Mucosa of gallbladder (tissue), 1 donor: ENCODE measurements at places on chromosomes 1 and 21. TPM values are rescaled to one million over a fixed set of nuclear protein-coding genes. Genes with fewer than 3 reads are reported as not detected.

The SKI gene
- 78.9 TPM for total RNA-seq

The CFHR3 gene
- total RNA-seq = 0.49 TPM

The PTGFR gene
- total RNA-seq = 4.3 TPM

The LAD1 gene
- 272 TPM for total RNA-seq

DNA sequence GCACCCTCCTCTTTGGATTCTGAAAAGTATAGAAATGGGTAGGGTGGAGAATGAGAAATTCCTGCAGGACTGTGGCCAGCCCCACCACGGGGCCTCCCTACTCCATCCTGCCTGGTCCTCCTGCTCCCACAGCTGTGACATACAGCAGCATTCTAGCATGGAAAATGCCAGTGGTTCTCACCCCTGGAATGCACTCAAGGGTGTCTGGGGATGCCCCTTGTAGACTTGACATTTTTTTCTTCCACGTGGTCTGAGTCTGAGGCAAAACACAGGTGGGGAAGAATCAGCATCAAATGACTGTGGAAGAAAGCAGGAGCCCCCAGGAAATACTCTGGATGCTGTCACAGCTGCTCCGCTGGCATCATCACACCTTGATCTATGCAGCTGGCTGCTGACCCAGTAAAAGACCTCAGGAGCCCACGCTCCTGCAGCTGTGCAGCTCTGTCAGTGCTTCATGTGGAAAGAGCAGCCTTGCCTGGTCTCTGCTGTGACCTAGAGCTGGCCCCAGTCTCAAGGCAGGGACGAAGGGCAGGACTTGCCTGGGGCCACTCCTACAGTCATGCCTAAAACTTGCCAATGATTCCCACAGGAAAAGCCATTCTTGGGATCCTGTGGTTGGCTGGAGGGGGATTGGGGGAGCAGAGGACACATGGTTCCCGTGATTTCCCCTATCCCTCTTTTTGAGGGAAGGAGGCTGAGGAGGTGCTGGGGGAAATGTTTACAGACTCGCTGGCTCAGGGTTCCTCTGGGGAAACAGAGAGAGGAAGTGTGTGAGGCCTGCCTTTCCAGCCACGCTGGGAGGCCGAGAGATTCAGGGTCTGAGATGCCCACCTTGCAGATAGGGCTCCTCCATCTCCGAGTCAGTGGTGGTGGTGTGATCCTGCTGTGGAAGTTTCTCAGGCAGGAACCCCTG lies 10.8 kb upstream of the A3GALT2 start:
- DNase-seq = no peak

GRCh38 chr1:202037706-202038296 lies 27.4 kb downstream of the ELF3 start:
- DNase-seq = no peak

GRCh38 chr1:147879911-147880310 lies 22.7 kb upstream of the GJA8 start:
- no peak for DNase-seq

DNA sequence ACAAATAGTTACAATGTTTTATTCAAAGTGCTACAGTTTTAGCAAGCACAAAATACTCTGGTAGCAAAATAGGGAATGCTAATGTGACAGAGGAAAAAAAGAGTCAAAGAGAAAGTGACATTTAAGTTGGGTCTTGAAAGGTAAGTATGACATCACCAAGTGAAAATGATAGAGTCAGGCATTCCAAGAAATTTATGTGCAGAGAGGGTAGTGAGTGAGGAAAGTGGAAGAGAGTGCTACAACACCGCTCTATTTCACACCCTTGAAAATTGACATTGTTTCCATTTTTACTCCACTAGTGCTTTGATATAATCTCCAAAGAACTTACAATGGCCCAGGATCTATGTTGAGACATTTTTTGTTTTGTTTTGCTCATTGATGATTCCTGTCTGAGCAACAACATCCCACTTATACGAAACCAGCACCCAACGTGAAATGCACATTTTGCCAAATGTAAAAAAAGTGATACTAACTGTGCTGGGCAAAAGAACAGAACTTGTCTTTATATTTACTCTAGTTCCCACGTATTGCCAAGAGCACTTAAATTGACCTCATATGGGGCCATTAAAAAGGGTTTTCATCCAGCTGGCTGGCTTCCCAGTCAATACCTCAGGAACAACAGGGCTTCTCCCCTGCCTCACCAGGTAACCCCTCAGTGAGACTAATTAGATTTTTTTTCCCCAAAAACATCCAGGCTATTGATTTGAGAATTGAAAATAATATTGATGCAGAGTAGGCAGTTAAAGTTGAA lies 206.3 kb upstream of the NR5A2 start:
- DNase-seq = no peak

- no peak for DNase-seq
Measured at GRCh38 chr1:92194511-92194910, 23.2 kb upstream of the C1orf146 start.

DNA sequence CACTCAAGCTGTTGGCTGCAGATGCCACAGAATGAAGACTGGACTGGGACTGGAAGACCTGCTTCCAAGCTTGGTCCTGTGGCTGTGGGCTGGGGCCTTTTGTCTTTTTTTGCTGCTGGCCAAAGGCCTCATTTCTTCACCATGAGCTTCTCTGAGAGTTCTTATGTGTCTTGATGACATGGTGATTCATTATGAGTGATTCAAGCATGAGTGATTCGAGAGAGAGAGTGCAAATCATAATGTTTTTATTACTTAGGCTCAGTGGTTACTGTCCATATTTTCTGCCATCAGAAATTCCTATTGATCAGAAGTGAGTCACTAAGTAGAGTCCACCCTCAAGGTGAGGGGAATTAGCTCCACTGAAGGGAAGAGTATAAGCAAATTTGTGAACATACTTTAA lies 94.0 kb downstream of the PCP4 start:
- no peak for DNase-seq

GRCh38 chr1:25799352-25799934 lies 550 bp upstream of the SELENON start:
- no peak for DNase-seq

DNA sequence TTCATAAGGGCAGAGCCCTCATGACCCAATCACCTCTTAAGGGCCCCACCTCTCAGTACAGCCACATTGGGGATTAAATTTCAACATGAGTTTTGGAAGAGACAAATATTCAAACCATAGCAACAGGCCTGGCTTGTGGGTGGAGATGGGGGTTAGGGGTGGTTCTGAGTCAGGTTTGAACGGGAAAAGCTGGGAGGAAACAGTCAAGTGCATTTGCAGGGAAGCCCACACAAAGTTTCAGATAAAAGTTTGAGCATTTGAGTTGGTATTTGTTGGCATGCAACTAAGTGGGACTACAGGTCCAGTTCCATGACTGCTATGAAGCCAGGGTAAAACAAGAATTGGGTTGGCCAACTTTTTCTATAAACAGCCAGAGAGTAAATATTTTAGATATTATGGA lies 21.0 kb upstream of the PADI2 start:
- DNase-seq = no peak

- peak; percentile 70 for DNase-seq
Measured at GRCh38 chr1:151314137-151314875, 12.9 kb downstream of the PI4KB start.

DNA sequence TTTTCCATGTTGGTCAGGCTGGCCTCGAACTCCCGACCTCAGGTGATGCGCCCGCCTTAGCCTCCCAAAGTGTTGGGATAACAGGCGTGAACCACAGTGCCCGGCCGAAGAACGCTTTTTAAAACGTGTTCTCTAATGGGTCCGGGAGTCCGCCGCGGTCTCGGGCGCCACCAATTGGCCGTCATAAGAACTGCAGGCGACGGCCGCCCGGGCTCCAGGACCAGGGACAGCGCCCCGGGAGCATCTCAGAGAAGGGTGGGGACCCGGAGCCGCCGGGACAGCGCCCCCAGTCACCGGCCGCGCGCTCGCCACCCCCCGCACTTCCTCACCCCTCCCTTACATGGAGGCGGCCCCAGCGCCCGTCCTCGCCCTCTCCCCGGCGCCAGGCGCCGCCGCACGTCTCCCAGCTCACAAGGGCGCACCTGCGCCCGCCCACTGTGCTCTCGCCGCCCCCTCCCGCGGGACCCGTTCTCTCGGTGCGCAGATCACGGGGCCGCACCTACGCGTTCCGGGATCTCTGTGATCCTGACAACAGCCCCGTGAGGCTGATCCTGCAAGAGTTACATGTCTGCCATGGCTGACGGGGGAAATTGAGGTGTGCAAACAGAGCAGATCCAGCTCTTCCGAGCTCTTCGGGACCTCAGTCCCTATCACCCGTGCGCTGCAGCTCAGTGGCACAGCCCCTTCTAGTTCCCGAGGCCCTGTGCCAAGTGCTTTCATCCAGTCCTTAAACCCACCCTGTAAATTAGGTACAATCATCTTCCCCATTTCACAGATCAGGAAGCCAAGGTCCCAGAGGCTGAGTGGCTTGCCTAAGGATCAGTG lies 9.8 kb downstream of the RAP1GAP start:
- peak; percentile 82 for DNase-seq

DNA sequence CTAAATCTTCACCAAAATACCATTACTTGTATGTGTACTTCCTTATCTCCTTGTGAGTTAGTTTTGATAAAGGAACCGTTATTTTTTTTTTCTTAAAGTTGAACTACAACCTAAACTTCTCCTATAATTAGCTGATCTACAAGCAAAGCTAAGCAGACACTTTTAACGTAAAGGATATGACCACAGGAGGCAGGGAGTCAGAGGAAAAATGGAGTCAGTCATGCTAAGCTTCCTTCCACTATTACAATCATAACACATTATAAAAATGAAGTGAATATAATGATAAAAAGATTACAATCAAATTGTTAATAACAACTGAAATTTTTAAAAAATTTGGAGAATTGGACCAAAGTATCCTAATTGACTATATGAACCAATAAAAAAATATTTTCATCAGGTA lies 892.6 kb downstream of the KCNT2 start:
- DNase-seq = no peak

- no peak for DNase-seq
Measured at GRCh38 chr1:162500805-162501204, 3.2 kb downstream of the UHMK1 start.
